Right hindlimb (tissue), 1 donor: ENCODE measurements at places on chromosomes 5 and 9.

DNA sequence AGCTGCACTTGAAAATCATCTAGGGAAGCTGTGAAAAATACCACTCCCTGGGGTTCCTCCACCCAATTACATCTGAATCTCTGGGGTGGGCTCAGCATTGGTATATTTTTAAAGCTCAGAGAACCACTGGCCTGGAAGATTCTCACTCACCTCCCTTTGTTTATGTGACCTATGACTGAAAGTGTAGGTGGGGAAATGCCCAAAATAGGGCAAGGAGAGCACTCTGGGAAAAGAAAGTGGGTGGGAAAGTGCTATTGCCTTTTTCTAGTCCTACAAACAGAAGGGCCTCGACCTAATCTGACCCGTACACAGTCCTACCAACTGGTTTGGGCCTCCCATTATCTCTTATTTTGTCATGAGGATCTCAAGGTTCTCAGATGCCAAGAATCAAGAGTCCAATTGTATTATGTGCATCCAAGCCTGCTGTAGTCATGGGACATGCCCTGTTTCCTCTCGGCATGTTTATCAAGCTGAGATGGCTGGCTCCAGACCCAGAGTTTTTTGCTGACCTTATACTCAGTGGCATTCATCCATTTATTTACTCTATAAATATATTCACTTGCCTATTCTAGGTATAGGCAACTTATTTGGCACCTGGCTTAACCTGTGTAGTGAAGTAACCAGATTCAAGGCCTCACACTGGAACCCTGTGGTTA lies 483.7 kb downstream of the ENC1 start:
- DNase-seq: no peak

GRCh38 chr9:2987679-2988078 lies 143.8 kb upstream of the PUM3 start:
- DNase-seq: no peak

DNA sequence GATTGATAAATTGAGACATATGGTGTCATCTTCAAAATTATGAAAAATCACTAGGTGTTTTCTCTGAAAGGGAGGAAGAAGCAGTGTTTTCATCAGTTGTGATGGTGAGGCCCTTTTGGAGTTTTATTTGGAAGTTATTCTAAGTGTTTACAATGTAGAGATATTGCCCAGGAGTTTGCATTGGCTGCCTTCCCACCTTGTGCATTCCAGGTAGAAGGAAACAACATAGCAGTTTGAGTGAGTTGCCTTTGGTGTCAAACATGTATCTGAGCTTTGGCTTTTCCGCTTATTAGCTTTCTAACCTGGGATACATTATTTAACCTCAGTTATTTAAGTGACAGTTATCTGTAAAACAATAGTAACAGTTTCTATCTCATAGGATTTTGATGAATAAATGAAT lies 122.5 kb downstream of the SCAMP1 start:
- DNase-seq: no peak

GRCh38 chr5:116145416-116145815 lies 60.6 kb downstream of the COMMD10 start:
- DNase-seq: no peak

GRCh38 chr5:146718609-146719008 lies 159.9 kb downstream of the PPP2R2B start:
- DNase-seq: peak; percentile 23

GRCh38 chr5:153699035-153699434 lies 208.6 kb downstream of the GRIA1 start:
- DNase-seq: no peak

DNA sequence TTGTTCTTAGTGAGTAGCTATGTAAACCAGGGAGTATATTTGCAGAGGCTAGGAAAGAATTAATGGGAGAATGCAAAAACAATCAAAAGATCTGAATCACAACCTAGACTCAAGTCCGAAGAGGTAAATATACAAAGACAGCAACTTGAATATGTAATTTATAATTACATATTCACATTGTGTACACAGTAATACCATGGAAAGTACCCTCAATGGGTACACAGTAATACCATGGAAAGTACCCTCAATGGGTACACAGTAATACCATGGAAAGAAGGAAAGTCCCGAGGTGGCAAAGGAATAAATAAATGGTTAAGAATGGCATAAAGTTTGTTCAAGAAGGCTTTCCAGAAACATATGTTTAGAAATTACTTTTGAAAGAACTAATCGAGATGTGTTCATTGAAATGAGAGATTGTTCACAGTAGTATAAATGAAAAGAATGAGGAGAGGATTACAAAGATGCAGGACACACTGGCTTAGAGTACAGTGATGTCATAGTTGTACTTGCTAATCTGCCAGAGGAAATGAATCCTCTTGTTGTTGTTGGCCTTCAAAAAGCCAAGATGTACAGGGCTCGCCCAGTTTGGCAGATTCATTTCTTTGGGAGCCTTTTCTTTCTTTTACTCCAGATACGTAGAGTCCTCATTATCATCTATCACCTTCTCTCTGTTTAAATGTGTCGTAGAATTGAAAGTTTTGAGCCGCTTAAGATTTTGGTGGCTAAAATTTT lies 116.0 kb downstream of the UNC13B start:
- no peak for DNase-seq

GRCh38 chr5:145980259-145980658 lies 43.9 kb downstream of the SH3RF2 start:
- DNase-seq: no peak

DNA sequence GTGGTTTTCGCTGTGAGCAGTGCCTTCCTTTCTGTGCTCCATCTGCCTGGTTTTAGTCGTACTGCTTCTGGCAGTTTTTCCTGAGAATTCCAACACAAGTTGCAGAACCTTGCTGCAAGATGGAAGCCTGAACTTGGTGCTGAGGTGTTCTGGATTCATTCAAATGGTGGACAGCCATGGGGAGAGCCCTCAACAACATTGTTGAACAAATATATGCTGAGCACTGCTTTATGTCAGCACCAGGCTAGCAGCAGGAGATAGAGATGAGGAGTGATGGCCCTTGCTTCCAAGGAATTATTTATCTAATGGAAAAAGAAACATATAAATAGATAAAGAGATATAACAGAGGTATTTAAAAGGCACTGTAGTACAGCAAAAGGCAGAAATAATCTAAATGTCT lies 7.3 kb upstream of the RPS6 start:
- DNase-seq: no peak

- no peak for DNase-seq
Observed at GRCh38 chr5:34923694-34924461, 5.5 kb upstream of the DNAJC21 start.

- no peak for DNase-seq
Observed at GRCh38 chr9:137255448-137256114, 454 bp downstream of the NELFB start.

DNA sequence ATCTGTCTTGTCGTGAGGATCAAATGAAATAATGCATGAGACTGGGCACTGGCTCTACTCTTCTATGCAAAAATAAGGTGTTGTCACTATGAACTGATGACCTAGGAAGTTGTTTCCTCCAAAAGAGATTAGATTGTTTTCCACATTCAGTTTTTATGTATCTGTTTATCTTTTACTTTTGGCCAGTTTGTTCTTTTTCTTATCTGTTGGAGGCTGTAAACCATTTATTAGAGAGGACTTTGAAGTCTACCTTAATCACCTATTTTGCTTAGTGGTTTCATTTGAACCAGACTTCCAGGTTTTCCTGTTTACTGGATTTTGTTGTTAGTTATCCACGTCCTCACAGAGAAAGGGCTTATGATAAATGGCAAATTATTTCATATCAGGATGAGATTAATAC lies 21.5 kb upstream of the GDA start:
- DNase-seq: no peak

DNA sequence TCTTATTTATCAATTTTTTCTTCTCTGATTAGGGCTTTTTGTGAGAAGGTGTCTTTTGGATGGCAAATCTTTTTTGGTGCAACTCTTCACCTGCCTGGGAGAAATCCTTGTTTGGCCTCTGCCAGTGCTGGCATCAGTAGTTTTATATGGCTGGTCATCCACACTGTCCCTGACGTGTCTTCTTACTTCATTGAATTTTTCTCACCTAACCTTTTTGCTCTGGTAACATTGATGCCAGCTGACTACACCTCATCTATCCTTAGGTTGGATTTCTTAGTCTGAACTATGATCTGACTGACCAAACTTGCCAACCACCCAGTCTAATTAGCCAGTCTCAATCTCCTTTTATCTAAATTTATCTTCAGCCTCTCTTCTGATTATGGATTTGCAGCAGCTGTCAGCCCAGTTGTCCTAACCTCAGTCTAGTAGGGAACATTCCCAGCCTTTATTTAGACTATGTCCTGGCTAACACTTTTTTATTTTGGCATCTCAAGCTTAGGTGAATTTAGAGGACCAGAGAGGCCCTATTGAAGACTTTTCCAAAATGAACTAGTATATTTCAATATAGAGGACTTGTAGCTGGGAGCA lies 10.6 kb upstream of the TMEM38B start:
- DNase-seq: no peak

GRCh38 chr9:68505681-68506409 lies 34.8 kb downstream of the TMEM252 start:
- no peak for DNase-seq

DNA sequence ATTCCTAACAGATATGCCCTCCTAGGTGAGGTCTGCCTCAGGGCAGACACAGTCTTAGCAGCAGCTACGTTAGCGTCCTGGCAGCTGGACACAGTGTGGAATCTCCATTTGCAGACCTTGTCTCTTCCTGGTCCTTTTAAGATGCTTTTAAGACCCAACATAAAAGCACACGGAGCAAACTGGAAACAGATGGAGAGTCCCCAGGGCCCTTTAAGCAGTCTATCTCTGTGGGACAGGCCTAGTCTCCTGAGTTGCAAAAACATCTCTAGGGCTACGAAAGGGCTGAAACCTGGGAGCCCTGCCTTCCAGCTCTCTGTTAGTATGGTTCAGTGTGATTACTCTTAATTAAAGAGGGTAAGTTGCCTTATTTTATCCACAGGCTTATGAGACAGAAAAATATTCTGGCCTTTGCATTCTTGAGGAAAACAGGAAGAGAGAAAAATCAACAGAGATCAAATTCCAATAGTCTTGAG lies 66.0 kb upstream of the GNA14 start:
- no peak for DNase-seq

- DNase-seq: no peak
Observed at GRCh38 chr5:75651575-75652238, 40.5 kb downstream of the ANKDD1B start.

GRCh38 chr5:76606701-76607100 lies 16.5 kb downstream of the F2RL2 start:
- no peak for DNase-seq

GRCh38 chr9:134473141-134474054 lies 147.1 kb downstream of the RXRA start:
- DNase-seq: peak; percentile 62

- no peak for DNase-seq
Observed at GRCh38 chr5:40831346-40832210, 3.4 kb downstream of the RPL37 start.

- DNase-seq: no peak
Observed at GRCh38 chr9:130034570-130034969, 8.4 kb downstream of the FNBP1 start.
